ENCODE measurements at places on chromosomes 6 and 20. TPM values are rescaled to one million over a fixed set of nuclear protein-coding genes. Genes with fewer than 3 reads are reported as not detected.

TNNC2 gene
- total RNA-seq = not detected

FNDC1 gene
- total RNA-seq = not detected

MCCD1 gene
- total RNA-seq = not detected

ACTL10 gene
- total RNA-seq = 1.8 TPM
